CD4-positive, alpha-beta memory T cell (primary cell): ENCODE measurements at places on chromosomes 6 and 20.

- no peak overlapping the region for H3K4me3 ChIP-seq
- H3K4me1 ChIP-seq = peaks cover 47% of the 10 kb centered on the region
- no peaks in the 10 kb centered on the region for H3K27me3 ChIP-seq
- DNase-seq = no peak
Observed at GRCh38 chr6:129281168-129281796, 398.3 kb downstream of the LAMA2 start.

DNA sequence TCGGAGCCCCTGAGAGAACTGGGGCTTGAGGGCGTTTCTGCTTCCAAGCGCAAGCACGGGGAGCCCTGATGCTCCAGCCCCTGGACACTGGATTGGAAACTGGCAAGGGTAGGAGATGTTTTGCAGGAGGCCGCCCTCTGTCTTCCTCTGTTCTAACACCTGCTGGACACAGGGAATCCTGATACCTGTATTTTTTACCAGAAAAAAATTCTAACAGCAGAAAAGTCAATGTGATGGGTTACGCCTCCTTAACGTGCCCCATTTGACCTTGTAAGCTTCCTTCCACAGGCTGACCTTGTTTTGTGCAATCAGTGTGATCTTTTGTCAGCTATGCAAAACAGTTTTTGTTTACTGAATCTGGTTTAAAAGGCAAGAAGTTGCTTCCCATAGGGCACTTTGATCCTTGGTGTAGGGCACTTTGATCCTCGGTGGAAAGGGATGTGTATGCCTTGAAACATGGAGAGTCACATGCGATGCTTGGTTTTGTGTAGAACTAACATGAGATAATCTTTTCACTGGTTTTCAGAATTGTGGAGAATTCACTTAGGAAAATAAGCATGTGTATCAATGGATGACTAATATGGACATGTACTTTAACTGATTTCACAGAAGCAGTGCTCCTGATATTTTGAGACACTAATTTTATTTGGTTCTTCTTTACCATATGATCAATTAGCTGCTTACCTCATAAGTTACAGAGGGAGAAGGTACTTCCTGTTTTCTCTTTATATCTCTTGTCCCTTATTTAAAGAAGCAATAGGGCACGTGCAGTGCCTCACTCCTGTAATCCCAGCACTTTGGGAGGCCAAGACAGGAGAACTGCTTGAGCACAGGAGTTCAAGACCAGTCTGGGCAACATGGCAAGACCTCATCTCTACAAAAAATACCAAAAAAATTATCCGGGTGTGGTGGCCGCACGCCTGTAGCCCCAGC lies 59.9 kb upstream of the MAP3K4 start:
- peak; percentile 15 for DNase-seq
- no peaks in the 10 kb centered on the region for H3K4me1 ChIP-seq
- H3K27me3 ChIP-seq = no peaks in the 10 kb centered on the region
- H3K27ac ChIP-seq = no peak overlapping the region

DNA sequence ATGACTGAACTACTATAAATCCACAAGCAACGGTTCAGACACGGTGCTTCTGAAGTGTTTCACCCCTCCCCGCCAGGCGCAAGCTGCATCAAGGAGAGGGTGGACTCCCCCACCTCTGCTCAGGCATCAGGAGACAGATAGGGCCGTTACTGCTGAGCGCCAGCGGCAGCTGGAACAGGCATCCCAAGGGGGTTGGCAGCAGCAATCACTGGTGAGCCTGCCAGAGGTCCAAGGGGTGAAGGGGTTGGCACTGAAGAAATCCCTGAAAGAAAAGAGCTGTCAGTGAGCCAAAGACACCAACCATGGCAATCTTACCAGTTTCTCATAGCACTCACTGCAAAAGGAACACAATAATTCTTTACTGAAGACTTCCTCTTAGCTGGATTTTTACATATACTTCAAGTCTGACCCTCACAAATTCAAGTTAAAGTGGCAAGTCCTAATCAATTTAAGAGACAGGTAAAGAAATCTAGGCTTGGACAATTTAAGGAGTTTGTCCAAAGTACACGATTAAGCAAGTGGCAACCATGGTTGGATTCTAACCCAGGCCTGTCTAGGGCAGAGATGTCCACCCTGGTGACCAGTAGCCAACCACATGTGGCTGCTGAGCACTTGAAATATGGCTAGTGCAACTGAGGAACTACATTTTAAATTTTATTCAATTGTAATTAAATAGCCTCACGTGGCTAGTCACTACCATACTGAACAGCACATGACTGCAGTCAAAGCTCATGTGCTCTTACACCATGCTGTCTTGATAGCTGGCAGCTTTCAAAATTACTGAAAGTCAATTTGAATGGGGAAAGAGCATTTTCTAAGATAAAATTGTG lies 21.7 kb upstream of the TBC1D20 start:
- H3K4me3 ChIP-seq = no peak overlapping the region
- no peaks in the 10 kb centered on the region for H3K27me3 ChIP-seq
- H3K27ac ChIP-seq = no peak overlapping the region
- peaks cover 21% of the 10 kb centered on the region for H3K4me1 ChIP-seq

GRCh38 chr6:25883536-25883935 lies 9.5 kb upstream of the SLC17A3 start:
- no peak overlapping the region for H3K4me3 ChIP-seq
- no peaks in the 10 kb centered on the region for H3K4me1 ChIP-seq
- no peaks in the 10 kb centered on the region for H3K27me3 ChIP-seq

DNA sequence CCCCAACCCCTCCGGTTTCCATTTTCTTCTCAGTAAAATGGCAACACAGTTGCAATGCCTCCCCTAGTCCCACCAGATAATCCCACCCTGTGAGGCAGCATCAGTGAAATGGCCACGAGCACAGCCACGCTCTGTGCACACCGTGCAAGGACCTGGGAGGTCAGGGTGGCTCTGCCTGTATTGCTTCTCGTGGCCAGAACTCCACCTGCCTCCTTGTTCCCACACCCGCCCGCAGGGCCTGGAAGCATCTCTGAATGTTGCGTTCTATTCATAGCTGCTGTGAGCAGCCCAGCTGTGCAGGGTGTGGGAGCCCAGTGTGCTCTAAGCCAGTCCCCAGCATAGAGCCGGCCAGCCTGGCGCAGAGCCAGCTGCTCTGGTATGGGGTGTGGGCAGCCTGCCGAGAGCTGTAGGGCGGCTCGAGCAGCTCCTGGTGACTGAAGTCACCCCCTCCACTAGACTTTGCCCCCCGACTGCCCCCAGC lies 161.1 kb downstream of the DLL1 start:
- no peak overlapping the region for H3K4me3 ChIP-seq
- H3K27me3 ChIP-seq = no peaks in the 10 kb centered on the region
- no peaks in the 10 kb centered on the region for H3K4me1 ChIP-seq
- no peak for DNase-seq
- H3K27ac ChIP-seq = no peak overlapping the region

GRCh38 chr20:43895235-43895634 lies 19.4 kb upstream of the TOX2 start:
- no peak overlapping the region for H3K4me3 ChIP-seq
- no peaks in the 10 kb centered on the region for H3K36me3 ChIP-seq
- no peaks in the 10 kb centered on the region for H3K4me1 ChIP-seq
- DNase-seq = no peak

- H3K36me3 ChIP-seq = no peaks in the 10 kb centered on the region
- no peak for DNase-seq
- no peak overlapping the region for H3K4me3 ChIP-seq
- H3K27ac ChIP-seq = no peak overlapping the region
- H3K4me1 ChIP-seq = peaks cover 68% of the 10 kb centered on the region
- H3K27me3 ChIP-seq = no peaks in the 10 kb centered on the region
Observed at GRCh38 chr20:32480371-32481241, 104.5 kb downstream of the NOL4L start.

DNA sequence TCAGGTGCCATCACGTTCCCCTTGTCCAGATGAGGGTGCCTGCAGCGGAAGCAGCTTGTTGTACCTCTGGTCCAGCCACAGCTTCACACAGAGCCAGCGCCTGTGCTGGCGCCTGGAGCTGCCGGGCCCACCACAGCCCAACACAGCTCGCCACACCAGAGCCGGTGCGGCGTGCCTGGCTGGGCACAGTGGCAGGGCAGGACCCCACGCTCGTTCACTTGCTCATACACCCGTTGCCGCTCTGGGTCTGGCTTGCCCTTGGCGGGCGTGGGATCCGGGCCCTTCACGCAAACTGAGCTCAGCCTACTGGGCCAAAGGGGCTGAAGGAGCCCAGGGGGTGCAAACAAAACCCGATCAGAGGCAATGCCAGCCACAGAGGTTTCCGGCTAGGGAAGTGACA lies 492.5 kb upstream of the MANEA start:
- no peaks in the 10 kb centered on the region for H3K36me3 ChIP-seq
- no peaks in the 10 kb centered on the region for H3K4me1 ChIP-seq
- no peak overlapping the region for H3K27ac ChIP-seq
- H3K27me3 ChIP-seq = no peaks in the 10 kb centered on the region

DNA sequence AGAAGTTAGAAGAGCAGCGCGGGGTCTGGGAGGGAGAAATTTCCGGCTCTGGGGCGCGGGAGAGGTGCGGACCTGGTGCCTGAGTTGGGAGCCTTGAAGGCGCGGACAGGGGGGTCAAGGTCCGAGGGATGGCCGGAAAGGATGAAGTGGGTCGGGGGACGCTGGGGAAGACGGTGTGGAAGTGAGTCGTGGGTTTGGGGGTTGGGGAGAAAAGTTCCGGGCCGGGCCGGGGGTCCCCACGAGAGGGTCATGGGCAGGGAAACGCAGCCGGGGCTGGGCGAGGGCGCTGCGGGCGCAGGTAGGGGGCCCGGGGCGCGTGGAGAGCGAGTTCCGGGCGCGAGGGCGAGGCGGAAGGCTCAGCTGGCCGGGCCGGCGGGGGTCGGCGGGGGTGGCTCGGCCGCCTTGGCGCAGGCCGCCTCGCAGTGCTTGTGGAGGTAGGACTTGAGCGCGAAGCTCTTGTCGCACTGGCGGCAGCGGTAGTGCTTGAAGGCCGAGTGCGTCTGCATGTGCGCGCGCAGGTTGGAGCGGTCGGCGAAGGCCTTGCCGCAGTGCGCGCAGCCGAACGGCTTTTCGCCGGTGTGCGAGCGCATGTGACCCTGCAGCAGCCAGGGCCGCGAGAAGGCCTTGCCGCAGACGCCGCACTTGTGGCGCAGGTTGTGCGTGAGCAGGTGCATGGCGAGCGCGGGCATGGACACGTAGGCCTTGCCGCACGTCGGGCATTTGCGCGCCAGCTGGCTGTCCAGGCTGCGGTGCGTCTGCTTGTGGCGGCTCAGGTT lies 10.5 kb upstream of the SRXN1 start:
- H3K4me1 ChIP-seq = no peaks in the 10 kb centered on the region
- H3K36me3 ChIP-seq = no peaks in the 10 kb centered on the region
- H3K27ac ChIP-seq = no peak overlapping the region
- DNase-seq = no peak
- H3K27me3 ChIP-seq = peaks cover 8% of the 10 kb centered on the region
- H3K4me3 ChIP-seq = no peak overlapping the region

GRCh38 chr20:51750037-51750769 lies 18.0 kb downstream of the ATP9A start:
- DNase-seq = no peak
- H3K4me3 ChIP-seq = no peak overlapping the region
- no peaks in the 10 kb centered on the region for H3K36me3 ChIP-seq
- no peak overlapping the region for H3K27ac ChIP-seq
- no peaks in the 10 kb centered on the region for H3K4me1 ChIP-seq

DNA sequence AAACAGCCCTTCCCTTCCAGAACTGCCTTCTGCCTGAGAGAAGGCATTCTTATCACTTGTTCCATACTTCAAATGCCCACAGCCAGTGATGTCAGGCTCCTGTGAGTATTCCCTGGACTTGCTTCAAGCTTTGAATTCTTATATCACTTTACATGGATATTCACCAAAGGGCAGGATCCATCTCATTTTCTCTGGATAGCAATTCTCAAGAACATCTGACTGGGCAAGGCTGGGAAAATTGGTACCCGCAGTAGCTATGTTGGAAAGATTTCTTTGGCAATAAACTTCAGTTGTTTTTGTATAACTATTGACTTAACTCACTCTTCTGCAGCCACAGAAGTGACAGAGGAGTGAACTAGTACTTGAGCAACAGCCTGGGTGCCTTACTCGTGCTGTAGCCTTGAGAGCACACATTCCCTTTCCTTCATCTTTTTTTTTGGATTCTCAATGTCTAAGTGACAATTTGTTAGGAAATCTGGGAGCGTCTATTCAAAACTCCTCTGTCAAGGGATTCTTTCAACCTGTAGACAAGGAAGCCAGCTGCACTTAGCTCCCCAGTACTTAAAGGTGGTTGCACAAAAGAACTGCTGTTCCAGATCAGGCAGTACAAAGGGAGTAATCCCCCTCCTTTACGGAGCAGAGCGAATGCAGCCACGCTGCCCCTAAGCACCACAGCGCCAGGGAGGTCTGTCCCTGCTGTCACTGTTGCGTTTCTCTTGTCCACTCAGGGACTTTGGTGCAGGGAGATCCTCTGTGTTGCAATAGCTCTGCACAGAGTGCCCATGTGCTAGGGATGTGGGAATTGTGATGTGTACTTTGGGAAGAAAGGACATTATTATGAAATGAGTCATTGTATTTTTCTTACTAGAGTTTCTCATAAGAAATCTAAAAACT lies 69.6 kb downstream of the JAG1 start:
- H3K4me3 ChIP-seq = no peak overlapping the region
- DNase-seq = no peak
- no peaks in the 10 kb centered on the region for H3K4me1 ChIP-seq
- H3K27me3 ChIP-seq = no peaks in the 10 kb centered on the region
- H3K27ac ChIP-seq = no peak overlapping the region
- no peaks in the 10 kb centered on the region for H3K36me3 ChIP-seq

DNA sequence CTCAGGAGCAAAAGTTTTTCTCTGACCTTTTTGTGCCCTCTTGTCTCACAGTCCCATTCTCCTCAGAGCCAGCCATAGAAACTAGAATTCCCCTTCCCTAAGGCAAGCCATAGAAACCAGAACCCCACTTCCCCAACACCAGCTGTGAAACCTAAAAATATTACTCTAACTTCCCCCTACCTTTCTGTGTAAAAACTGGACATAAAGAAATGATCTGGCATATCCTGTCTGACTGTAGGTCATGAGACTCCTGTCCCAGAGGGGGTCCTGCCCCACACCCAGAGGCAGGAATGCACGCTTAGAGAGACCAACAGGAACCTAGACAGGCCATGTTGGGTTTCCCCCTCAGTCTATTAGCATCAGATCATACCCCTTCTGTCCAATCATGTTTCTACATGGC lies 140.6 kb upstream of the SLC22A16 start:
- H3K36me3 ChIP-seq = no peaks in the 10 kb centered on the region
- DNase-seq = no peak
- no peak overlapping the region for H3K27ac ChIP-seq
- H3K4me3 ChIP-seq = no peak overlapping the region
- no peaks in the 10 kb centered on the region for H3K4me1 ChIP-seq
- no peaks in the 10 kb centered on the region for H3K27me3 ChIP-seq

- H3K36me3 ChIP-seq = no peaks in the 10 kb centered on the region
- no peak overlapping the region for H3K27ac ChIP-seq
- no peak for DNase-seq
- no peaks in the 10 kb centered on the region for H3K4me1 ChIP-seq
- H3K27me3 ChIP-seq = no peaks in the 10 kb centered on the region
- no peak overlapping the region for H3K4me3 ChIP-seq
Observed at GRCh38 chr6:144893680-144894151, 608.6 kb downstream of the UTRN start.

- H3K4me1 ChIP-seq = no peaks in the 10 kb centered on the region
- no peak overlapping the region for H3K27ac ChIP-seq
- no peak for DNase-seq
Observed at GRCh38 chr6:6697620-6698019, 109.1 kb downstream of the LY86 start.

- H3K4me1 ChIP-seq = peaks cover 75% of the 10 kb centered on the region
- peak overlapping the region; percentile 89 for H3K4me3 ChIP-seq
- no peaks in the 10 kb centered on the region for H3K27me3 ChIP-seq
- H3K36me3 ChIP-seq = peaks cover 31% of the 10 kb centered on the region
- H3K27ac ChIP-seq = peak overlapping the region; percentile 69
- DNase-seq = peak; percentile 51
Observed at GRCh38 chr6:106103728-106104109, 17.6 kb downstream of the PRDM1 start.

- H3K27me3 ChIP-seq = peaks cover 11% of the 10 kb centered on the region
- H3K36me3 ChIP-seq = peaks cover 22% of the 10 kb centered on the region
- H3K4me3 ChIP-seq = no peak overlapping the region
- peak overlapping the region; percentile 8 for H3K27ac ChIP-seq
Observed at GRCh38 chr6:43506667-43507471, 3.3 kb downstream of the LRRC73 start.
